GOT3 (cell line): ENCODE measurements at places on chromosomes 4 and X.

DNA sequence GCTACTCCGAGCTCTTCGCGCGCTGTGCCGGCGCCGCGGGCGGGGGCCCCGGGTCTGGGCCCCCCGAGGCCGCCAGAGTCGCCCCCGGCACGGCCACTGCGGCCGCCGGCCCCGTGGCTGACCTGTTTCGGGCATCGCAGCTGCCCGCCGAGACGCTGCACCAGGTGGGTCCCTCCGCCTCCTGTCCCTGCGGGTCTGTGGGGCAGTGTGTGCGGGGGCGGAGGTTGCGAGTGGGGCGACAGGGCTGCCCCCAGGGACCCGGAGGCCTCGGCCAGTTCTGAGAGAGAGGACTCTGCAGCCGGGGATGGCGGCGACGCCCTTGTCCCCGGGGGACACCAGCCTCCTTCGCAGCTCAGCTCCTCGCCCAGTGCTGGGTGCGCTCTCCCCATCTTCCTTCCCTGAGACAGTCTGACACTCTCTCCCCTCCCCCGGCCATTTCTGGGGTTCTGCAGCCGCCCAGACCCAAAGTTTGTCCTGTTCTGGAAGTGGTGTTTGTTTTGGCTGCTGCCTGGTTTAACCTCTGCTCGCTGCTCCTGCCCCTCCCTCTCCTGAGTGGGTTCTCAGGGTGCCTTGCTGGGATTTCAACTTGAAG lies 609 bp downstream of the REPS2 start:
- DNase-seq = no peak

GRCh38 chr4:3387943-3388361 lies 53.8 kb upstream of the HGFAC start:
- DNase-seq = no peak

DNA sequence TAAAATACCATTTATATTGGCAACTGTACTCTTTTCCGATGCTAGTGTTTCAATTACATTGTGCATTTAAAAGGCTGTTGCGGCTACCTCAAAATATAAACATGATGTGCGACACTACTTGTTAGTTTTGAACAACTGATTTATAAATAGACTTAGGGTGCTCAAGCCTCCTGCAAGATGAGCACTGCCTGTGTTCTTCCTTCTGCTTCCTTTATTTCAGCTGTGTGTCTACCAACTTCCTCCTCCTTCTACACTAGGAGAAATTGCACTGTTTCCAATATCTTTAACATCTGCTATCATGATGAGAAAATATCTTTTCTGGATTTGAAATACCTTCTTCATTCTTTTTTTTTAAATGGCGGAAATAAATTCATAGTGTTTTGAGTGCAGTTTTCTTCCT lies 24.0 kb downstream of the TET2 start:
- no peak for DNase-seq

GRCh38 chr4:175090116-175090515 lies 172.0 kb downstream of the ADAM29 start:
- DNase-seq = no peak

DNA sequence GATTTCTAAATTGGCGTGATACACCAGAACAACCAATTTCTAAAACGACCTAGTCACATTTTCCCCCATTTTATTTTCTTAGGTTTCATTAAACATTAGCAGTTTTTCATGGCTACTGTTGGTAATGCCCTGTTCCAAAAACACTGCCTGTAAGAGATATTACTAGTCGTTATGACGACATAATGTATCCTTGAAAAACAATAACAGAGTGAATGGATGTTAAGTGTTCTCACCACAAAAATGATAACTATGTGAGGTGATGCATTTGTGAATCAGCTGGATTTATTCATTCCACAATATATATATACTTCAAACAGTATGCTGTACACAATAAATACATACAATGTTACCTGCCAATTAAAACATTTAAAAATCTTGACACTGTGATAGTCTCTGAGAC lies 1147.6 kb upstream of the PCDH10 start:
- no peak for DNase-seq

GRCh38 chr4:109113521-109113920 lies 188.9 kb downstream of the COL25A1 start:
- no peak for DNase-seq

GRCh38 chr4:6619466-6620255 lies 20.8 kb upstream of the MRFAP1 start:
- no peak for DNase-seq

- DNase-seq = no peak
Observed at GRCh38 chrX:18490806-18491555, 65.6 kb downstream of the CDKL5 start.

- no peak for DNase-seq
Observed at GRCh38 chr4:39102297-39102696, 40.3 kb downstream of the KLHL5 start.

DNA sequence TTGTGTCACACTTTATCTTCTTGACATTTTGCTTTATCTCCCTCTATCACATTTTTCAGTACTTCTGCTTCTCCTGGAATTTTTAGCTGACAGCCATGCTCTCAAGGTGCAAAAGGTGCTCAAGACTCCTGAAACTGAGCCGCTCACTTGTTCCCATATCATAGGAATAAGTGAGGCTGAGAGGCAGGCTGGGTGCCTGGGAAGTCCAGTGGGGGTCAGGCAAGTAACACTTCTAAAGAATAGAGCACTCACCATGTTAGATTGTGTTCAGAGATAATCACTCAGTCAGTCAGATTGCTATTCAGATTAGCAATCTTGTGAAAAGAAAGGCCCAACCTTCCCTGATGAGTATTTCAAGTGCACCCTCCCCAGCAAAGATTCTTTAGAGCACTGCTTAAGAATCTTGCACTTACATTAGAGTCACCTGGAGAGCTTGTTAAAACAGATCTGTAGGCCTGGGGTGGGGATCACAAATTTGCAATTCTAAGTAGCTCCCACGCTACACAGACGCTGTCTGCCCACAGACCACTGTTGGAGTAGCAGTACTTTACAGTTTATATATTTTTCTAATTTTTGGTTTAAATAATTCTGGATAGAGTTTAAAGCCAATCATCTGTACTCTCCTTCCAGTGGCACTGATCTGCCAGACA lies 23.1 kb upstream of the LRAT start:
- no peak for DNase-seq

GRCh38 chr4:38654273-38654672 lies 9.7 kb upstream of the KLF3 start:
- DNase-seq = no peak
